ENCODE measurements at places on chromosomes 7 and 10.

GRCh38 chr10:13564576-13564975 lies 22.2 kb upstream of the PRPF18 start:
- DNase-seq = no peak

DNA sequence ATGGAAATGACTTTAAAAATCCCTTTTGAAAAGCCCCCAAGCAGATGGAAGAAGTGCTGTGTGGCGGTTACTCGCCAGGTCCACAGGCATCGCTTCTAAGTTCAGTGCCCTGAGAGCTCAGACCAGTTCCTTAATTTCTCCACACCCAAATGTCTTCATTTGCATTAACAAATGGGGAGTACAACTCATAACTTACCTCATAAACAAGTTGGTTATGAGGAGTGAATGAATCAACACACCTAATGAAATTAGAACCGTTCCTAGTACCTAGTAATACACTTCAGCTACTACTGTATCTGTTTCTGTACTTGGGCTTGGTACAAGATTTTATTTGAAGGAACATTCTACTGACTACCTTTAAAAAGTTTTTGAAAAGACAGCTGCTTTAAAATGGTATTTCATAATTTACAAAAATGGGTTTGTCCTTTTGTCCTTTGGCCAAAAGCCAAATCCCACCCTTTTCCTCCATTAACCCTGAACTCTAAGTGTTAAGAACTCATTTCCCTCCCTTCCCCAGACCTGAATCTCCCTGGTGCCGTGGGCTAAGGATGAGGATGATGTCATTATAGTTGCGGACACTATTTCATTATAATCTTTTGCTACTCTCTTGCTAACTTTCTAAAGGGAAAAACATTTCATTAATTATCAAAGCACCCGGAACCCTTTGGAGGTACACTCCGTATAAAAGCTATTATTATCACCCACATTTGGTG lies 221.5 kb upstream of the CELF2 start:
- DNase-seq = no peak

DNA sequence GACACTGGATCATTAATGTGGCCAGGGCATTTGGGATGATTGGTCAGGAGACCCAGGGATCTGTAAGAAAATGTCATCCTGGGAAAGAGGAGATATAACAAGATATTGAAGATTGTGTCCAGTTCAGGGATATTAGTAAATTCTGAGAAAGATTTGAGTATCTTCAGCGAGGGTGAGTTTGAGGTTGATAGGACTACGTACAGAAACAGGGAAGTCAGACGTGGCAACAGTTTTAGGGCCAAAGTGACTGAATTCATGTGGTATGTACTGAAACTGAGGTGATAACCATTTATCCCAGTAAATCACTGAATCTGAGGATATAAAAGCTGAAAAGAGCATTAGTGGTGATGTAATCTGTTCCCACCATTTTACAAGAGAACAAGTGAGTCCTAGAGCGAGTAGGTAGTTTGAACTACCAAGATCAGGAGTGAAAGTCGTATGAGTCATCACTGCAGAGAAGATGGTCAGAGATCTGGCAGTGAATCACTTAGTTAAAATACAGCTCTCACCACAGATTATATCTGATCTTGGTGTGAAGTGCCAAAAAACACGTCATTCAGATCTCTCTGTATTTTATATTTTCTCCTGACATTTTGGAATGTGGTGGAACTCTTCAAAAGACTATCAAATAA lies 220.5 kb downstream of the CDK14 start:
- no peak for DNase-seq

- DNase-seq = no peak
Observed at GRCh38 chr10:84510121-84510520, 181.7 kb downstream of the CCSER2 start.

- no peak for DNase-seq
Observed at GRCh38 chr10:18500576-18500975, 150.8 kb downstream of the NSUN6 start.

- DNase-seq = no peak
Observed at GRCh38 chr10:98644466-98644865, 197.7 kb upstream of the HPS1 start.
